Stimulated activated CD4-positive, alpha-beta T cell treated with anti-CD3 and anti-CD28 coated beads, Interleukin-2, amount 100 ng/mL, for 24 hours (primary cell): ENCODE measurements at places on chromosomes 1 and 21.

GRCh38 chr1:29985606-29985945 lies 737.8 kb downstream of the MATN1 start:
- DNase-seq = no peak

- DNase-seq = no peak
Observed at GRCh38 chr1:98102345-98103030, 181.7 kb upstream of the DPYD start.

DNA sequence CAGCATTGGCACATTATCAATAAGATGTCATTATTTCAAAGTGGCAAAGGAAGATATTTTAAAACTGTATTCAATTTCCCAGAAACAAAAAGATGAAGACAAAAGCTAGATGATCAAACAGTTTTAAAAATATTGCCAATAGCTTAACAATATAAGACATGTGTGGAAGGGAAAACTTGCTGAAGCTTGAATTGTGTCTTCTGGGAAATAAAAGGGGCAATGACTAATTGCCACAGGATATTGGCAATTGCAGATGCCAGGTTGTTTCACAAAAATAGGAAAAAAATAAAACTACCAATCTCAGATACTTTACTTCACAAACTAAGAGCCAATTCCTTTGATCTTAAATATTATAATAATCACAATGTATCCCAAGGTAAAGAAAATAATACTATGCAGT lies 679.8 kb upstream of the ADAMTS5 start:
- no peak for DNase-seq

- DNase-seq = no peak
Observed at GRCh38 chr1:8211251-8211882, 106.5 kb upstream of the SLC45A1 start.

GRCh38 chr1:147539122-147539575 lies 2.2 kb upstream of the BCL9 start:
- peak; percentile 35 for DNase-seq

DNA sequence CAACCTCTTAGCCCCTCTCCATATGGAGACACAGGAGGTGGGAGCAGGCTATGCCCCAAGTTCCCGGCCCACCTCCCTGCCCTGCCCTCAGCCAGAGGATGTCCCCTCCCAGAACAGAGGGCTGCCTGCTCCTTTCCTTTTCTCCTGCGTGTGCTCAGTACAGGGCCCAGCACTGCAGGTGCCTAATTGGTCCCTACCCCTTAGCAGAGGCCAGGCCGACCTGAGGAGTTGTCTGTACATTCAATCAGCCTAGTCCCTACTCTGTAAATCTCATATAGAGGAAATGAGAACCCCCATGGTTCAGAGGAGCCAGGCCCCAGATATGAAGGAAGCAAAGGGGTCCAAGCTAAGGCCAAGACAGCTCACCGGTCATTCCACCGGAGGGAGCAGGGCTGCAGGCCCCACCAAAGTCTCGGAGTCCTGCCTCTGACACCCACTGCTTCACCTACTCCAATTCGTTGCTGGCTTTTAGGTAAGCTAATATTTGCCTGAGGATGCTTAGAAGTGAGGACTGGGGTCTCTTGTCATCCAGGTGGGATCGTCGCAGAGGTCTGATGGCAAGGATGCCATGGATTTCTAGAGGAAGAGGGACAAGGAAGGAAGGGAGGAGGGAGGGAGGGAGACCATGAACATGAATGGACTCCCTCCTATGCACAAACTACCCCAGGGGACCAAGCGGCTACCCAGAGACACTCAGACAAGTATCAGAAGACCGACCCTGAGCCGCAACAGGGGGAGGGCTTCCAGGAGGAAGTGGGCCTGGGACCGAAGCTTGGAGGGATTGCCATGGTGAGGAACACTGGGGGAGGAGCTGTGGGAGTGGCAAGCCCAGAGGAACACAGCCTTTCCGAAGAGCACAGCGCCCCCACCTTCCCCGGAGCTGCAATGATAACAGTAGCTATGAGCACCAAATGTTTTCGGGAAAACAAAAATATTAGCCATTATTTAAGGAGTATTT lies 30.4 kb upstream of the FOXO6 start:
- no peak for DNase-seq

DNA sequence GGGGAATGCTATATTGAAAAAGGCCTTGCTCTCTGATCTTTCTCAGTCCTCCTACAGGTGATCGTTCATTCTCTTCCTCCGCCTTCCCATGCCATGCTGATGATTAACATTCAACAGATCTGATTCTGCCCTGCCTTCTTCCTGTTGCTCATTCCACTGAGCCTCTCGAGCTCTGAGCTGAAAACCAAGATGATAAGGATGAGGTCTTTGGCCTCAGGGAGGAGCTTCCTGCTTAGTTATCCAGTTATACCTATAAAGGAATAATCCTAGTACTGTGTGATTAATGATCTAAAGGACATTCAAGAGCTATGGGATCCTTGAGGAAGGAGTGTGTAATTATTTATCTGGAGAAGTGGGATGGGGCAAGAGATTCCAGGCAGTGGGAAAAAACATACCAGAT lies 25.2 kb upstream of the MAP3K7CL start:
- DNase-seq = no peak

- DNase-seq = no peak
Observed at GRCh38 chr1:65045022-65045817, 78.9 kb upstream of the JAK1 start.

- peak; percentile 74 for DNase-seq
Observed at GRCh38 chr1:235011064-235011598, 117.5 kb downstream of the TOMM20 start.

DNA sequence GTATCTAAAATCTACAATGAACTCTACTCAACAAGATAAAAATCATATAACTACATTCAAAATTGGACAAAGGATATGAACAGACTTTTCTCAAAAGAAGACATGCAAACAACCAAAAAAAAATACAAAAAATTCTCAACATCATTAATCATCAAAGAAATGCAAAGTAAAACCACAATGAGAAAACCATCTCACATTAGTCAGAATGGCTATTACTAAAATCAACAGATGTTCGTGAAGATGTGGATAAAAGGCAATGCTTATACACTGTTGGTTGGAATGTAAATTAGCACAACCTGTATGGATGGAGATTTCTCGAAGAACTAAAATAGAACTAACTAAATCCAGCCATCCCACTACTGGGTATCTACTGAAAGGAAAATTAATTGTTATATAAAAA lies 1080.8 kb downstream of the AMY1C start:
- no peak for DNase-seq

DNA sequence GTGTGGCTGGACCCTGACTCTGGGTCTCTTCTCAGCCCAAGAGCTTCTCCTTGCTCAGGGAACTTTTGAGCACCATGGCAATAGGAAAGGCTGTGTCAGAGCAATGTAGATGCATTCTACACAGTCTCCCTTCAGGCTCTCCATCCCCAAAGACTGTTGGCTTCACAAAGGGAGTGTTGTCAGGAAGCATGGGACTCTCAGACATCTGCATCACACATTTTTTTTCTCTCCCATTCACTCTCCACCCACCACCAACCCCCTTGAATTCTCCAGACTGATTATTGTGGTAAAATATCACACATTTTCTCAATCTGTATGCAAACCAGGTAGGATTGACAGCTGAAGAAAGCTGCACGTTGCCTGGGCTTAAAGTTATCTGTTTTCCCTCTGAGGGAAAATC lies 105.4 kb upstream of the WARS2 start:
- no peak for DNase-seq

DNA sequence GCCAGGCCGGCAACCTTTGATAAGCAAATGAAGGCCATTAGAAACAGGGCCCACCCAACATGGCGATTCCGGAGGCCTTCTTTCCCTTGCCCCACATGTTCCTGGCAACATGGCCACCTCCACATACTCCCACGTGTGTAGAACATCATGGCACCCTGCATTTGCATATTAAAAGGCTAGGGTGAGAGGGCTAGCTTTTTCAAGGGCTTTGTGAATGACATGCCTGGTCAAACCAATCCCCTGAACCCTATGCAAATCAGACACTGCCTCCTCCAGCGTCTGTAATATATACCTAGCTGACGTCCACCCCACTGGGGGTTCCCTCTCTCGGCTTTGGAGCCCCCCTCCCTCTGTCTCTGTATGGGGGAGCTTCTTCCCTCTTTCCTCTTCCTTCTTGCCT lies 1.6 kb downstream of the ADCY10 start:
- DNase-seq = no peak

- DNase-seq = no peak
Observed at GRCh38 chr1:234967121-234967520, 161.5 kb downstream of the TOMM20 start.

DNA sequence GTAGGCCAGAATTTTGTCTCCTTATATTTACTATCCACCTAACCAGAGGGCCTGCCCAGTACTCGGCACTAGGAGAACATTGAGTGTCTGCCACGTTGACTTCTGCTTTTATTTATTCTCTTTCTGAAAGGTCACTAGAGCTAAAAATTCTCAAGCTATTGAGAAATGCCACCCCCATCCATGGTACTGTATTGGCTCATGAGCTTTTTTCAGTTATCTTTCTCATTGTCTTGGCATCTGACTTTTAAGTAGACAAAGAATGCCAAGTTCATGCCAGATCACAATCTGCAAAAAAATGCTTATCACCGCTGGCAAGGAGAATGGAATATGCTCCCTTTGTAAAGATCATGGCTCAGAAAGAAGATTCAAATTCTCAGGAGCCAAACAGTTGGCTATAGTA lies 49.8 kb upstream of the MROH9 start:
- DNase-seq = no peak

DNA sequence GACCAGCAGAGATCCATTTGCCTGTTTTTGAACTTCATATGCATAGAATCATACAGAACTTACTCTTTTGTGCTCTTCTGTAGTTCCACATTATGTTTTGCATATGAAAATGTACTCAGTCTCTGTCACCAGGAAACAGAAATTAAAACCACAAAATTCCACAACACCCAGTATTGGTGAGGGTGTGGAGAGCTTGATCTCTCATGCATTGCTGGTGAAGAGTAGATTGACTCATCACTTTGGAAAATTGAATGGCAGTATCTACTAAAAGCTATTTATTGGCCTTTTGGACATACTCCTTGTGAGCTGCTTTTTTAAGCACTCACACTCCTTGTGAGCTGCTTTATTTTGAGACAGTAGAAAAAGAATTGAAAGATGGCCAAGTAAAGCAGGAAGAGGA lies 43.3 kb downstream of the VTCN1 start:
- DNase-seq = no peak
